ENCODE measurements at places on chromosomes 5 and 9. TPM values are rescaled to one million over a fixed set of nuclear protein-coding genes. Genes with fewer than 3 reads are reported as not detected.

- DNase-seq: no peak
Observed at GRCh38 chr5:55817030-55817429, 34.1 kb upstream of the IL31RA start.

GRCh38 chr5:33309536-33310345 lies 131.0 kb upstream of the TARS1 start:
- no peak for DNase-seq

DNA sequence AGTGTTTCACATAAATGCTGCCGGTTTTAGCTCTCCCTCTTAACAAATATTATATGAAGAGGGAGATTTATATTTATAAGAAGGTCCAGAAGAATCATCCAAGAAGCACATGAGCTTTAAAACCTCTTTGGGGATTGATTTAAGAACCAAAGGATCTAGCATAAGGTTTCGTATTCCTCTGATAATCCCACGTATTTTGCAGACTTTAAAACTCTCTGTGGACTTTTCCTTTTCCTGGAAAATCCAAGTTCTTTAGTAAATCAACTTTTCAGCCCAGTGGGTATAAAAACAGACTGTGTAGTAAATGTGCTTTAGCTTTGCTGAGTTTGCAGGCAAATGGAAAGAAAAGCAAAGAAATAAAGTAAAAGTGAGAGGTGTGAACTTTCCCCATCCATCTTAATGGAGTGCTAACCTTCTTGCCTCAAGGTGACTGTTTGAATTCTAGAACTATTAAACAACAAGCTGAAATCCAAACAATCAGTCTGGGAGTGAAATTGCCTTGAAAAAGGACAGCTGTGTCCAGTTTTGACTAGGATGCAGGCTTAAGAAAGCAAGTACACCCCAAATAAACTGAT lies 363.4 kb upstream of the SLC24A2 start:
- no peak for DNase-seq

Gene MLANA
- not detected for total RNA-seq

Gene TNC
- not detected for total RNA-seq

DNA sequence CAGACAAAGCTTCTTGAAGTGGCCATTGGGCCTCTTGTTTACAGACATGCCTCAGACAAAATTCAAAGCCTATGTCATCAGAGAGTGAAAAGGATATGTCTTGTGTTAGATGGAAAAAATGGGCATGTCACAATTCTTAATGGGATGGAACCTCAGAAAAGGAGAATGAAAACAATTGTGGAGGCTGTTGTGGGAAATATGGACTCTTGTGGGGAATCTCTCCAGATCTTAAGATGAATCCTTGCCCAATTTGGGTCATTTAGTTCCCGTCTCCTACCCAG lies 19.5 kb downstream of the SLC22A5 start:
- no peak for DNase-seq

- DNase-seq: no peak
Observed at GRCh38 chr5:156322666-156323065, 4.3 kb upstream of the SGCD start.

Gene TOR2A
- 21.6 TPM for total RNA-seq

Measured in OCI-LY7 (cell line).